ENCODE measurements at places on chromosomes 12 and 14.

DNA sequence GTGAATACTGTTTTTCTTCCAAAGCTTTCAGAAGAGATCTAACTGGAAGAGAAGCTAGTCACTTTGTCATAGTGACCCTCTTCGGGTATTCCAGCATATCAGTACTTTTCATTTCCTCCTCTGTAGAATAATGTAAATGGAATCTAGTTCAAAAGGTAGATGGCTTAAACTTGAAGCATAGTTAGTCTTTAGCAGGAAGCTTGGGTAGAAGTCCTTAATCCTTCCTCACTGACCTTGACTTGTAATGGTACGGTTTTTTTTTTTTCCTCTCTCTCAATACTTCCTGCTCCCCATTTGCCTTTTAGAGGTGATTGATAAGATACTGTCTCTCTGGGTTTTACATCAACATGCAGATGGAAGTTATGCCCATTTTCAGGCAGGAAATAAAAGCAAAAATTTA is 1.7 kb downstream of the FBXO34 start:
- no peak for DNase-seq

DNA sequence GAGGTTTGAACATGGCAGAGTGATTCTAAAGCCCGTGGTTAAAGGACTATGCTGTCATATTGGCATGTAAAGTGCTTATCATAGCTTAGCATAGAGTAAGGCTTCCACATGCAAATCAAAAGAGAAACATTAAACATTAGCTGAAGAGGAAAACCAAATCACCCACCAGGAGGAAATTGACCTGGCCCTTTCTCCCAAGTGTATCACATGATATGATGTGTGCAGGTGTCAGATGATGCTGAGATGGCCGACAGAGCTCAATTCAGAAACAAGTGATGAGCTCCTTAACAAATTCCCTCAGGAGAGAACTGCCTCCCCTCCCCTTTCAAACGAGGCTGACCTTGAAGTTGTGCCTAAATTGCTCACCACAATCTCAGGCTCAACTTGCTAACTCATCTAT is 217.1 kb upstream of the BTG1 start:
- DNase-seq: no peak

- DNase-seq: no peak
Measured at GRCh38 chr12:12185414-12185813, 81.4 kb downstream of the LRP6 start.

- DNase-seq: no peak
Measured at GRCh38 chr12:91613223-91613779, 430.7 kb upstream of the DCN start.

DNA sequence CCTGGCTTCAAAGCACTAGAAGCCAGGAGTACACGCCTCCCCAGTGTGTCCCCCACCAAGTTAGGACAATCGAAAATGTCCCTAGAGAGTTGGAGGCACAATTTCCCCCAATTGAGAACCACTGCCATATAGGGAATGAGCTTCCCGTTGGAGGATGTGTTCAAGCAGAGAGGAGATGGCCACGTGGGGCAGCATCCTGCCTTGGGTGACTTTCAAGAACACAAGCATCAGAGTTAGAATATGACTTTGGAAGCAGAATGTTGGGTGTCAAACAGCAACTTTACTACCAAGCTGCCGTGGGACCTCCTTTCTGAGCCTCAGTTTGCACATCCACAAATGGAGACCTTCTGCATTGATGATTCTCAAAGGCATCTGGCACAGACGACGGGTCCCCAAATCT is 56.5 kb downstream of the RFLNA start:
- no peak for DNase-seq

DNA sequence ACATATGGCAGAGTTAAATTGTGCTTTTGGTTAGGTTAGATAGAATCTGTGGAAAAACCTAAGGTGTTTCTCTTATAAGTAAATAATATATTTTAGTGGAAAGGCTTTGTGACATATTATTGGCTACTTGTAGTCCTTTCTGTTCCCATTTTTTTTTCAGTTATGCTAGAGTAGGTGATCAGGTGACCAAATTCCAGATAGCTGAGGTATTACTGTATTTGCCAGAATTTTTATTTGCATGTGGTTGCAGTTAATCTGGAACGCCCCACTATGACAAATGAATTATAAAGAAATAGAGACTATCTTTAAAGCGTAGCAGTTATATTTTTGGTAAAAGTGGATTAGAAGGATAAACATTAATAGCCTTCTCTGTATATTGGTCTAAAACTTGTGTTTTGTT is 52.0 kb downstream of the ARHGAP5 start:
- no peak for DNase-seq

- DNase-seq: no peak
Measured at GRCh38 chr12:6535960-6536847, 1.9 kb downstream of the GAPDH start.

- no peak for DNase-seq
Measured at GRCh38 chr12:22121224-22121623, 75.2 kb downstream of the CMAS start.

- no peak for DNase-seq
Measured at GRCh38 chr14:20612403-20612802, 21.2 kb upstream of the RNASE12 start.

- DNase-seq: no peak
Measured at GRCh38 chr12:116672842-116673516, 64.9 kb downstream of the SPRING1 start.

GRCh38 chr14:104144453-104144790 is 6.0 kb downstream of the KIF26A start:
- DNase-seq: no peak

DNA sequence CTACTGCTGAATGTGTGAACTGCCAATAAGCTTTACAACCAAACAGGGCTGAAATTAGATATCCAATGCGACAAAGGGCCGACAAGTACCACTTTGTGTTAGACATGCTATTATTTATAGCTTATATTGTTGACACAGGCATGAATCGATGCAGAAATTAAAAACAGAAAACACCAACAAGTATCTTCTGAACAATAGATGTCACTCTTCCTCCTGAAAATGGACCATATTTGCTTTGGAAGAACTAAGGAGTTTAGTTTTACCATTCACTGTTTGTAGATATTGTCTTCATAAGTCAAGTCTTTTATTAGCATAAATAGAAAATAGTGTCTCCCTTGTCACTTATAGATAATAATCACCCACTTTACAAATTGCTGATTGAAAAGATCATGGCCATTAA is 86.5 kb downstream of the LRIG3 start:
- DNase-seq: no peak

DNA sequence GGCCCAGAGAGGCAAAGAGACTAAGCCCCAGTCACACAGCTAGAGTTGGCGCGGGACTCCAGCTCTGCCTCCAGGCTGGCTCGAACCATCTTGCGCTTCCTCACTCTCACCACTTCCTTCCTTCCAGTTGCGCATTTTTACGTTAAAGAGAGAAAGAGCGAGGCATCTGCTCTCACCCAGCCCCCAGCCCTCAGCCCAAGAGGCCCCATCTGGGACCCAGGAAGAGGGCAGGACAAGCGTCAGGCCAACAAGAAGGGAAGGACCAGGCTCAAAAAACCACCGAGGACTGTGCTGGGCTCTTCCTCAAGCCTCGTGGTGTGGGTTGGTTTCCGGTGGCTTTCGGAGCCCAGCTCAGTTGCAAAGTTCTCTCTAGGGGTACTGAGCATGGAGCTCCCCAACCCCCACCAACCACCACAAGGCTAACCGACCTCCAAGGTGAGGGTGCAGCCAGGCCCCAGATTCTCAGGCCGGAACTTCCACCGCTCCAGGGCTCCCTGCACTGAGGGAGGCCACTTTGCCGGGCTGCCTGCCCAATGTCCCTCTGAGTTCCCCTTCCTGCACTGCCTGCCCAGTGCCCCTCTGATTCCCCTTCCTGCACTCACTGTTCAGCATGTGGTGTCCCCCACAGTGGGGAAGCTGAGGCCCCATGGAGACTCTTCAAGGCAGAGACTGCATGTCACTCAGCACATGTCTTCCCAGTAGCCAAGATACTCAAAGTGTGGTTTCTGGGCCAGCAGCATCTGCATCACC is 35.9 kb downstream of the TESC start:
- DNase-seq: no peak

- no peak for DNase-seq
Measured at GRCh38 chr14:84312551-84312950, 1217.4 kb upstream of the FLRT2 start.

GRCh38 chr12:76055393-76055792 is 23.8 kb upstream of the PHLDA1 start:
- no peak for DNase-seq

DNA sequence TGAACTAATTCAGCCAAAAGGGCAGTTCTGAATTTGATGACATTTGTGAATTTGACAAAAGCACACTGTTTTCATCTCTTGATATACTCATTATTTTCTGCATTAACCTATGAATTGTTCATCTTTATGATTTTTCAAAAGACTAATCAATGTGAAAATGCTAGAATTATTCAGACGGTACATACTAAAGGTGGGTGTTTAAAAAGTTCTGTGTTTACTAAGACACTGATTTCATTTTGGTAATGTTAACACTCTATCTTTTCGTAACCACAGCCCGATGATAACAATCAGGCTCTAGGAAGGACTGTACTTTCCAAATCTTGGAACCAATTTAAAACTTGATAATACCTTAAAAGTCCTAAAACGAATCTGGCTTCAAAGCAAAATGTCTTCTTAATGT is 9.4 kb downstream of the AKAP5 start:
- DNase-seq: no peak

DNA sequence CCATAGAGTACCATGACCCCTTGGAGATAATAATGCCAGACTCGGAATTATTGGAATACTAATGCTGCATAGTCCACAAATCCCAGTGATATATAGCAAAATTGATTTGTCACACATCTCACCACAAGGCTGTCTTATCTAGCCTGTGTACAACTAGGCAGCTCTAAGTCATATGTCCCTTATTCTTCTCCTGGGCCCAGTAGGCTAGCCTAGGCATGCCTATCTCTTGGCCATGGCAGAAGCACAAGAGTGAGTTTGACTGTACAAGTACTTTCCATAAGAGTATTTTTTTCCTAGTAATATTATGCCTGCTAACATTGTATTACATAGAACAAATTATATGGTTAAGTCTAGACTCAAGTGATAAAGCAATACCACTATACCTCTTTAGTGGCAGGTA is 1122.1 kb upstream of the SEL1L start:
- no peak for DNase-seq

DNA sequence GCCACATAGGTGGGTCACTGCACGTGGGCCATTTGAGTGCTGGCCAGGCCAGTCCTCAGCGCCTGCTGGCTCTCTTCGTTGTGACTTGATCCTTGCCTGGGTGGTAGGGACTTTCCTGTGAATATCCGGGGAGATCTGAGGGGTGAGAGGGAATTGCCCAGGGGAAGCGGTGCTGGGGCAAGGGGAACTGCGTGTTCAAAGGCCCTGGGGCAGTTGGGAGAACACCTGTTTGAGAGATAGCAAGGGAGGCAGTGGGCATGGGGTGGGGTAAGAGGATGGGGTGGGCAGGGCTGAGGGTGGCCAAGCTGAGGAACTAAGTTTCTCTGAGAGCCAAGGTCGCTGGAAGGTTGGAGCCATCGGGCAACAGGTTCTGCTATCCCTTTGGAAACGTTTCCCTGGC is 25.0 kb downstream of the SETD1B start:
- DNase-seq: no peak

DNA sequence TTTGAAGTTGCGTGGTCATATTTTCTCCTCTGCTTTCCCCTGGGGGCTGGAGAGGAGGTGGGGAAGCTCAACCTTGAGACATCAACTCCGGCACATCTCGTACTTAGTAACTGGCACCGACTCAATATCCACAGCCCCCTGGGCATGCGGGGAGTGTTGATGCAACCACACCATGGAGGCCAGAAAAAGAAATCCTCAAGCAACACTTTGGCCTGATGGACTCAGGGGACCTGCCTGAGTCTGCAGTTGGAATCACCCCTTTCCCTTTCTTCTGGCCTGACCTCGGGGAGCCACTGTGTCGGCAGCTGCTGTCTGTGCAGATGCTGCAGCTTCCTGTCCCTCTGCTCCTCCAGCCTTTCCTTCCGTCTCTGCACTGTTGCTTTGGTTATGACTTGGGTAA is 11.4 kb upstream of the AACS start:
- no peak for DNase-seq

GRCh38 chr12:92533280-92533890 is 169.4 kb upstream of the PLEKHG7 start:
- DNase-seq: no peak

GRCh38 chr12:122097927-122098756 is 19.6 kb downstream of the MLXIP start:
- DNase-seq: no peak

- DNase-seq: no peak
Measured at GRCh38 chr12:59118356-59118755, 198.1 kb upstream of the LRIG3 start.

DNA sequence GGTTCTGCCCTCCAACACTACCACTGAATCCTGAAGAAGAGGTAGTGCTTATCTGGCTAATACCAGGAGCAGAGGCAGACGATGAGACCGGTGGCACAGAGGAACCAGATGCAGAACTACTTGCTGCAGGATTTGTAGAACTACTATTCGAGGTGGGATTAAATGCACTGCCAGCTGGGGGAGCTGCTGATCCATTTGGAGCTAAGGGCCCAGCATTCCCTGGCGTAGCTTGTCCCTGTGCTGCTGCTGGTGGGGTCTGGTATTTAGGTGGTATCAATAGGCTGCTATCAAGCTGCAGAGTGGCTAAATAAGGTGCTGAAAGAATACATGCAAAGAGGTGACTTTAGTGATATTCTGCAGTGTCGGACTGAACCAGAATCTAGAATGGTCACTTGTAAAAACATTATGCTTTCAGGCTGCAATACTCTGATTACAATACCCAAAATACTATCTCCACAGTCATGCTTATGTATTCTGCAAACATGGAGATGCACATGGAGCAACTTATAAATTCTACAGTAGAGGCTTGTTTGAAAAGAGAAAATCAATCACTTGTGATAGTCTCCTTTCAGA is 294.2 kb downstream of the MED13L start:
- no peak for DNase-seq

DNA sequence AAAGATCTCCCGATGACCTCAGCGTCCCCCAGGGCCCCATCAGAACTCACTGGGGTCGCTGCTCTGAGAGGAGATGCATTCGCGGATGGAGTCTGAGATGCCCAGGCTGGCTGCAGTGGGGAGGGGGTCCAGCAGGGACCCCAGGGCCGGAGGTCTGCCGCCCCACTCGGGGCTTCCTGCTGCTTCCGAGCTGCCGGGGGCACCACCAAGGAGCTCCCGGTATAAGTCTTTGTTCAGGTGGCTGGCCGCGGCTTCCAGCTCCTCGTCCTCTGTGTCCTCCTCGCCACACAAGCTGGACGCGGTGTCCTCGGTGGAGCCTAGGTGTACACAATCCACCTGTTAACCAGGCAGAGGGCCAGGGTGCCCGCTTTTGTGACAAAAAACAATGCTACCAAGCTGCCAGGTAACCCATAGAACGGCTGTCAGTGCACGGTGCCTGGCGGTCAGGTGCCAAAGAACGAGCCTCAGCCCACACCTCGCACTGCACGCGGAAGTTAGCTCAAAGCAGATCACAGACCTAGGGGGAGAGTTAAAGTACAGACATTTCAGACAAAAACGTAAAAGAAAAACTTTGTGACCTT is 26.6 kb upstream of the BTBD6 start:
- DNase-seq: no peak
